ENCODE measurements at places on chromosomes 16 and 17.

- DNase-seq = no peak
These were observed 30.1 kb downstream of the ABCA8 start for GRCh38 chr17:68924793-68925720.

DNA sequence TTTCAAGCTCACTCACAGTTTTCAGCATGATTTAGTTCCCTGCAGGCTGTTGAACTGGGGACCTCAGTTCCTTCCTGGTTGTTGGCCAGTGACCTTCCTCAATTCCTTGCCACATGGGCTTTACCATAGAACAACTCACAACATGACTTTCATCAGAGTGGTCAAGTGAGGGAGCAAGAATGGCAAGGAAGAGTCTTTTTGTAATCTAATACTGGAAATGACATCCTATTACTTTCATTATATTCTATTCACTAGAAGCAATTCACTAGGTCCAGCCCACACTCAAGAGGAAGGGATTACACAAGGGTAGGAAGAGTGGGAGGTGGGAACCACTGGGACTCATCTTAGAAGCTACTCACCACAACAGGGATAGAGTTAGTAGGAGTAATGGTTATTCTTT lies 57.6 kb downstream of the SYT17 start:
- no peak for DNase-seq

GRCh38 chr16:68850481-68850880 lies 7.2 kb downstream of the TANGO6 start:
- no peak for DNase-seq

- no peak for DNase-seq
These were observed 4.1 kb downstream of the ZNF688 start for GRCh38 chr16:30567160-30567990.

- DNase-seq = no peak
These were observed 47.5 kb downstream of the STAT3 start for GRCh38 chr17:42340691-42341127.

DNA sequence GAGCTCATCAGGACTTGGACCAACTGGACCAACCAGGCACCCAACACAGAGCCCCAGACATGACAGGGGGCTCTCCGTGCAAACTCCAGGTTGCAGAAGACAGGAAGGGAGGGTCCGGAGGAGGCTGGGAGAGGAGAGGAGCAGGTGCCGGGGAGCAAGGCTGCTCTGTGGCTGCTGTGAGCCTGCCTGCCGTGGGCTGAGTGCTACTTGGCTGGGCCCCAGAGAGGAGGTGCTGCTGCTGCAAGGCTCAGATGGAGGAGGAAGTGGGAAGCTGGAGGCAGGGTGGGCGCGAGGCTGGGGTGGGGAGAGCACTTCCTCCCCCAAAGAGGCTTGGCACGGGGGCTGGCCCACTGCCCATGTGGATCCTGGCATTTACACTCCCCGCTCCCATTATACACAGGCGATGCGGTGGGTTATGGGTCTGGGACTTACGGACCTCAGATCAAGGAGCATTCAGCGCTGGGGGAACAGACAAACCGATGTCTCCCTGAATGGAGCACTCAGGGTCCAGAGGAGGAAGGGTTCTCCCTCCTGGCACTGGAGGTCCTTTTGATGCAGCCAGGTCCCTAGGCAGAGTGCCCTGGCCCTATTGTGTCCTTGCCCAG lies 15.9 kb downstream of the EPOP start:
- DNase-seq = no peak

DNA sequence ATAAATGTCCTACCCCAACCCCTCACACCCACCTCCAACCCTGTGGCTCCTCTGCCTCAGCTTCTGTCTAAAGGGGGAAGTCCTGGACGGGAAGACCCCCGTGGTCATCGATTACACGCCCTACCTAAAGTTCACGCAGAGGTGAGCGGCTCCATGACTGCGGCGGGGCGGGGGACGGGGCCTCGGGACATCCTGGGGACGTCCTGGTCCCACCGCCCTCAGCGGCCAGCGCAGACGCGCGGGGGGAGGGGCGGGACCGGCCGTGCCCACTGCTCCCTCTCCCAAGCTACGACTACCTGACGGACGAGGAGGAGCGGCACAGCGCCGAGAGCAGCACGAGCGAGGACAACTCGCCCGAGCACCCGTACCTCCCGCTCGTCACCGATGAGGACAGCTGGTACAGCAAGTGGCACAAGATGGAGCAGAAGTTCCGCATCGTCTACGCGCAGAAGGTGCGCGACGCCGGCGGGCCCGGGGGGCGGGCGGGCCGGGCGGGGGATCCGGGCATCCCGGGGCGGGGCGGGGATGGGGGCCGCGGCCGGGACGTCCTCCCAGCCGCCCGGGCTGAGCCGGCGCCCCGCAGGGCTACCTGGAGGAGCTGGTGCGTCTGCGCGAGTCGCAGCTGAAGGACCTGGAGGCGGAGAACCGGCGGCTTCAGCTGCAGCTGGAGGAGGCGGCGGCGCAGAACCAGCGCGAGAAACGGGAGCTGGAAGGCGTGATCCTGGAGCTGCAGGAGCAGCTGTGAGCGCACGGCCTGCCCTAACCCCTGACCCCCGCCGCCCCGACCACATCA lies 6.7 kb downstream of the RUNDC3A start:
- DNase-seq = no peak

DNA sequence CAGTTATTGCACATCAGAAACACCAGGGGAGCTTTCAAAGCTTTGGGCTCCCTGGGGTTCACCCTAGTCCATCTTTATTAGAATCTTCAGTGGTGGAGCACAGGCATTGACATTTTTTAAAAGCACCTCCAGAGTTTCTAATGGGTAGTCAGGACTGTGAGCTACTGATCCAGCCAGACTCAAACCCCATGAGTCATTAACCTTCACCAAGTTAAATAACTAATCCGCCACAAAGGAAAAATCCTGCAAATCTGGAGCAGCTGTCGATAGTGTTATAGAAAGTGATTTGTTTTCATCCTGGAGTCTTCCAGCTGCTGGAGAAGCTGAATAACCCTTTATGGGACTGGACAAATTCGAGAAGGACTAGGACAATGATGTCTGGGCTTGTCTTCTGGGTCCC lies 93.2 kb upstream of the PIRT start:
- no peak for DNase-seq

- DNase-seq = no peak
These were observed 576.0 kb upstream of the HSBP1 start for GRCh38 chr16:83231729-83232128.

GRCh38 chr17:81832608-81833159 lies 407 bp downstream of the MCRIP1 start:
- no peak for DNase-seq

DNA sequence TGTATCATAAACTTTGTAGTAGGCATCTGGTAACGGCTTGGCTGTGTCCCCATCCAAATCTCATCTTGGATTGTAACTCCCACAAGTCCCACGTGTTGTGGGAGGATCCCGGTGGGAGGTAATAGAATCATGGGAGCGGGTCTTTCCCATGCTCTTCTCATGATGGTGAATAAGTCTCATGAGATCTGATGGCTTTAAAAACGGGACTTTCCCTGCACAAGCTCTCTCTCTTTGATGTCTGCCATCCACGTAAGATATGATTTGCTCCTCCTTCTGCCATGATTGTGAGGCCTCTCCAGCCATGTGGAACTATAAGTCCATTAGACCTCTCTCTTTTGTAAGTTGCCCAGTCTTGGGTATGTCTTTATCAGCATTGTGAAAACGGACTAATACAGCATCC lies 248.7 kb downstream of the SNX29 start:
- DNase-seq = no peak

GRCh38 chr16:18958621-18959029 lies 25.1 kb upstream of the TMC7 start:
- no peak for DNase-seq

DNA sequence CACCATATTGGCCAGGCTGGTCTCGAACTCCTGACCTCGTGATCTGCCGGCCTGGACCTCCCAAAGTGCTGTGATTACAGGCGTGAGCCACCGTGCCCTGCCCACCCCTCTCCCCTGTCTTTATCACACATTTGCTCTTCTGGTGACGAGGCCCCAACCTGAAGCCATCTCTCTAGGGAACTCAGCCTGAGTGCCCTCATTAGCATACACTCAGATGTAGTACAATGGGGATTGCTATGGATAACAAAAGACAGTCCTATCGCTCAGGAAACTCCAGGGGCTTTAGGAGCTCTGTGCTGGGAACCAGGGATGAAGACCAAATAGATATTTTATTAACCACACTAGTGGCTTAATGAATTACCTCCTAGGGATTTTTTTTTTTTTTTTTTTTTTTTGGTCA lies 100.7 kb downstream of the MARF1 start:
- DNase-seq = no peak

DNA sequence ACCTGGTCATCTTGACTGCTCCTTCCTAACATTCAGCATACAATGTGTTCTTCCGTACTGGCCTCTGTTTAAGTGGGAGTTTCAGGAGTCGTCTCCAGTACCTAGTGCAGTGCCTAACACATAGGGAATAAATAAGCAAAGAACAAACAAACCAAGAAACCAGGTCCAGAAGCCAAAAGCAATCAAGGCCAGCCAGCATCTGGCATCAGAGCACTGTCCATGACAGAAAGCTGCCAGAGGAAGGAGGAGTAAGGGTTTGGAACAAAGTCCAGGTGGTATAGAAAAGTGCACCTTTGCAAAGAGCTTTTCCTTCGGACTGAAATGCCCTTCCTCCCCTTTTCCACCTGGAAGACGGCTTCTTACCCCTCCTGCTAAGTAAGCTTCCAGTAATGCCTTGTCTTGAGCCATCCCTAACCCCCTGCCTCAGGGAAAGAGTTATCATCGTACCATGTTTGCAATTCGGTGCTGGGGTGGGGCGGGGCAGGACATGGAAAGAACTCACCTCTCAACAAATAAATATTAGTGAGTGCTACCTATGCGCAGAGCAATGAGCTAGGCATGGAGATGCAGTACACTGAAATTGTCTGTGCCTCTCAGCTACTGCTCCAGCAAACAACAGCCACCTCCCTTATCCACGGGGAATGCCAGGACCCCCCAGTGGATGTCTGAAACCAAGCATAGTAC lies 47.6 kb downstream of the C17orf67 start:
- DNase-seq = no peak

DNA sequence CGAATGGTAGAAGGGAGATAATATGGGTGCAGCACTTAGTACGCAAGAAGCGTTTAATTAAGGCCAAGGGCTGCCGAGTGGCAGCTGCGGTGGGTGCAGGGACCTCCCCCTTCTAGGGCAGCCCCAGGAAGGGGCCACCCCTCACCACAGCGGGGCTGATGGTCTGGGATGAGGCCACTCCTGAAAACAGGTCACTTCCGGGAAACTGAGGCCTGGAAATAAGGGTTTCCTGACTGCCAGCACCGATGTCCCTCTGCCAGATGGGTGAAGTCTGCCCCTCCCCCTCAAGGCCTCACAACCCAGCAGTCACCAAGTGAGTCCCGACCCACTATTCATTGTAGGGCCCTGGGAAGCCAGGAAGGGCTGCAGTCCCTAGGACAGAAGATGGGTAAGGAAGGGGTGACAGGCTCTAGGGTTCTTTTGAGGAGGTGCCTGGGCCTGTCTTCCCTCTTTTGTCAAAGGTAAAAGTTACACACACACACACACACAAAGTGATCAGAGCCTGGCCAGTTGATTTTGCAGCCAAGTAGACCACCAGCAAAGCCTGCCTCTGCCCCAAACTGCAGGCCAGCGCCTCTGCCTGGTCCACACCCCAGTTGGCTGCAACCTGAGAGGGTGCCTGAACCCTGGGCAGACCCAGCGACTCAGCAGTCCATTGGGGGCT lies 12.5 kb downstream of the SREBF1 start:
- peak; percentile 60 for DNase-seq

- no peak for DNase-seq
These were observed 66.7 kb upstream of the C17orf78 start for GRCh38 chr17:37309051-37309450.

DNA sequence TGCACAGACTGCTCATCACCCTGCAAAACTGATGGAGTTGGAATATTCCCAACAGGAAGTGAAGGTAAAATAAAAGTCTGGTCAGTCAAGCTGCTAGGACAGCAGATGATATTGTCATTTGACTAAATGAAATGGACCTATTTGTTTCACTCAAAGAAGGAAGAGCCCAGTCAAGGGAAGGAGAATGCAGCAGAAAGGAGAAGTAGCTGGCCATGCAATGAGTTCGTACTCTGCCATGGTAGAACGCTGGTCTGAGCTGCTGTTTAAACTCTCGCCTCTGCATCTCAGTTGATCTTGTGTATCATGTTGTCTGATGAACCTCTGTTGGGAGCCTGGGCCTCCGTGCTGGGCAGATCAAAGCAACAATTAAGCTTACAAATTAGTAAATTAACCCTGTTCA lies 15.6 kb upstream of the YPEL2 start:
- DNase-seq = no peak

- DNase-seq = no peak
These were observed 129.2 kb upstream of the NACA2 start for GRCh38 chr17:61720016-61720795.

DNA sequence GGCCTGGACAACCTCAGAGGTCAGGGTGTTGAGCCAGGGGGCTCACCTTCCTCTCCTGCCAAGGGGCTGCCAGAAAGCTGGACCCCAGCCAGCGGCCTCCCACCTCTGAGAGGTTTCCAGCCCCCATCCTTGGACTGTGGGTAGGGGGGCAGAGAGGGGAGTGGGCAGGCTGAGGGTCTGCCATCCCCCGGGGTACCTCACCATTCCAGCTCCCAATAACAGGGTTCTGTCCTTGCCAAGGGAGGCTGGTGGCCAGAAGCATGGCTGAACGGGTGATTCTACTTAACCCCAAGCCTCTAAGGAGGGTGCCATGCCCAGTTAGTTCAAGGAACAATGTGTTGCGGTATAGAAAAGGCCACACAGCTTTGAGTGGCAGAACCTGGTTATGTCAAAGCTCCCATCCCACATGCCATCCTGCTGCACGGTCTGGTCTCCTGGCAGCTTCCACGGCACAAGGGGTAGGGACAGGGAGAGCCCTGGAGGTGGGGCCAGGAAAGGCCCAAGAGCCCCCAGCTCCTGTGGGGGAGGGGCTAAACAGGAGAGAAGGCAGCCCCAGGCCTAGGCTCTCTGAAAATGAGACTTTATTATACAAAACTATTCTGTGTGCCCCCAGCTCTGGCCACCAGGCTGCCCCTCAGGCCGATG lies 19.8 kb downstream of the B9D1 start:
- DNase-seq = no peak

- no peak for DNase-seq
These were observed 26.2 kb downstream of the ENDOV start for GRCh38 chr17:80441133-80441578.

- DNase-seq = no peak
These were observed 433.7 kb downstream of the SOX9 start for GRCh38 chr17:72554508-72554907.

- no peak for DNase-seq
These were observed 105.2 kb downstream of the TMEM100 start for GRCh38 chr17:55617441-55617840.

- DNase-seq = no peak
These were observed 36.0 kb downstream of the OSBPL7 start for GRCh38 chr17:47785538-47786123.

DNA sequence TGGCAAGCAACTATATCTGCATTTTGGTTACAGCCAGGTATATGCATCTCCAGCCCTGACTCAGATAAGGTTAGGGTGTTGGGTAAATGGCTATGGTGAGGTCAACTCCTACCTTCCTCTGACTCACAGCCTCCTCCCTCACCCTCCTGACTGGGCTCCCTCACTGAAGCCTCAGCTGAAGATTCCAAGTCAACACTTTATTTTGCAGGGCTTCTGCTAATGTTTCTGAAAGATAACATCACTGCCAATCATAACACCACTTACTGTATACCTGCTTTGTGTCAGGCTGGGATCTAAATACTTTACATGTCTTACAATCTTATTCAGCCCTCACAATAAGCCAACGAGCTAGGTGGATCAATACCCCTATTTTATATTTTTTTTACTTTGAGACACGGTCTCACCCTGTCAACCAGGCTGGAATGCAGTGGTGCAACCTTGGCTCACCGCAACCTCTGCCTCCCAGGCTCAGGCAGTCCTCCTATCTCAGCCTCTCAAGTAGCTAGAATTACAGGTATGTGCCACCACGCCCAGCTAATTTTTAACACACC lies 47.8 kb upstream of the GCSH start:
- DNase-seq = no peak

Data from SHP77 (cell line).